CMK (cell line): ENCODE measurements at places on chromosomes 4 and X.

DNA sequence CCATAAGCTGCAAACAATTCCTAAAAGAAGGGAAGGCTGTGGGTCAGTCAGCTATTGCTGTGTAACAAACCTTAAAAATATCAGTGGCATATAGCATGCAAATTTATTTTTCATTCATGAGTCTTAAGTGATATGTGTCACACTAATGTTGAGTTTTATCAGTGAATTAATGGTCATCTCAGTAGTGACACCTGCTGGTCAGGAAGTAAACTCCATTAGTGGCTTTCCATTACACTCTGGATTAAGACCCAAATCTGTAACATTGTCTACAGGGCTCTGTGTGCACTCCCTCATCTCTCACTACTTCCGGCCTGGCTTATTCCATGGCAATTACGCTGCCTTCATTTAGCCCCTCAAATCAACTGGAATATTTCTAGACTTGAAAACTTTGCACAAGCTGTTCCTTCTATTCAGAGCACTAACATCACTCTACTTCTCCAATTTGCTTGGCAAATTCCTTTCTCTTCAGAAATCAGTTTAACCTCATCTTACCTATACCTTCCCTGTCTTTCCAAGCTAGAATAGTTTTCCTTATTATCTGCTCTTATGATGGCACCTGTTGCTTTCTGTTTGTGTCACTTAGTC is 217.3 kb upstream of the TAPT1 start:
- peak; percentile 2 for DNase-seq

GRCh38 chrX:58025979-58026378 is 115.7 kb upstream of the ZXDA start:
- peak; percentile 8 for DNase-seq

DNA sequence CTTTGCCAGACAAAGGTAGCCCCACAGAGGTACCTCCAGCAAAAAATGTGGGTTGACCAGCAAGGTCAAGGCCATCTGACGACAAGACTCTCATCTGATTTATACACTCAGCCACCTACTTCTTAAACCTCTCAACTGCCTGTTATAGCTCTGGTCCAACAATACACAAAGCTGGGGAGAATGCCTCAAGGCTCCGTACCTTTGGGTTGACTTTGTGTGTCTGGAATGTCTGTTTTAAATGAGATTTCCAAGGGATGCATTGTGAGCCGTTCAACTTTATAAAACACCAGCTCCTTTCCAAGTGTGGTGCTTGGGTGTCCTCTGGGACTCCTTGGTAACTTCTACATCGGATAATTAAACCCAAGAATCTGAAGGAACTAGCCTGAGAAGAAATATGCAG is 167.0 kb upstream of the RPL34 start:
- no peak for DNase-seq

GRCh38 chr4:158613046-158613445 is 58.6 kb downstream of the C4orf46 start:
- DNase-seq = no peak

DNA sequence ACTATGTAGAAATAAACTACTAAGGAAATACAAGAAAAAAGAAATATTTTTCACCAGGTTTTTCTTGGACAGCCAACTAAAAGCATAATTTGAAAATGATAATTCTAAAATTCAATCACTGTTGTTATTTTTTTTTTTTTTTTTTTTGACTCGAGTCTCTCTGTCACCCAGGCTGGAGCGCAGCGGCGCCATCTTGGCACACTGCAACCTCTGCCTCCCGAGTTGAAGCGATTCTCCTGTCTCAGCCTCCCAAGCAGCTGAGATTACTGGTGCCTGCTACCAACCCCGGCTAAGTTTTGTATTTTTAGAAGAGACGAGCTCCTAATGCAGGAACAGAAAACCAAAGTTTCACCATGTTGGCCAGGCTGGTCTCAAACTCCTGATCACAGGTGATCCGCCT is 122.3 kb upstream of the UGT8 start:
- no peak for DNase-seq

- DNase-seq = no peak
These were observed 1.6 kb downstream of the FAM13A start for GRCh38 chr4:89055157-89056080.

- DNase-seq = no peak
These were observed 4.8 kb downstream of the ACOX3 start for GRCh38 chr4:8435656-8436121.

DNA sequence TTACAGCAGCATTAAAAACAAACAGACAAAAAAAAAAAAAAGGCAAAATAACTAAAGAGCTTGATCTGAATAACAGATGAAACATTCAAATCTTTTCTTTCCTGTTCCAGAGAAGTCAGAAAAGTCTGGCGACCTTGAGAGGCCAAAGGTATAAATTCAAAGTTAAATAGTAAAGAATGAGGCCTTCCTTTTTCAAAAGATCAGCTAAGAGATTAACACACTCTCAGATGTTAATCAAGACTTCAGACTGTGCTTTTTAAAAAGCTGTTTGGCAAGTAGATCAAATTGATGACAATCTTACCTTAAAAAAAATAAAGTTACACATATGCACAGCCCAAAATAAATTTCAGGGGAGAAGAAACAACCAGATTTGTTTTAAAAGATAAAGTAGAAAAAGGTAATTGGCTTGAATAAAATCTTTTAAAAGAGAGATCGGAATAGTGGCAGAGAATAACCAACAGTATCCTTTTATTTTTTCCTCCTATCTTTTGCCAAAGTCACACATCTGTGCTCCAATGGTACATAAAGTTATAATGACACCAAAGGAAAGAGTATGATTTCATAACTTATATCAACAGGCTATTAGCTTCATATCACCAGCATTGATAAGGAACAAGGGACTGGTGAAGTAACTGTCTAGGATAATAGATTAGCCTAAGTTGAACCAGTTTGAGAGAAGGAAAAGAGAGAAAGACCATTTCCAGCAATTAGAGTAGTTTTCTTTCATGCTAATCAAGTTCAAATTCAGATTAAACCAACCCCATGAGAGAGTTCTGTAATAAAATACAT is 70.4 kb downstream of the METTL14 start:
- DNase-seq = no peak

- no peak for DNase-seq
These were observed 57.3 kb upstream of the USP51 start for GRCh38 chrX:55546956-55547355.

- no peak for DNase-seq
These were observed 129.5 kb downstream of the KCTD8 start for GRCh38 chr4:44319129-44319528.

DNA sequence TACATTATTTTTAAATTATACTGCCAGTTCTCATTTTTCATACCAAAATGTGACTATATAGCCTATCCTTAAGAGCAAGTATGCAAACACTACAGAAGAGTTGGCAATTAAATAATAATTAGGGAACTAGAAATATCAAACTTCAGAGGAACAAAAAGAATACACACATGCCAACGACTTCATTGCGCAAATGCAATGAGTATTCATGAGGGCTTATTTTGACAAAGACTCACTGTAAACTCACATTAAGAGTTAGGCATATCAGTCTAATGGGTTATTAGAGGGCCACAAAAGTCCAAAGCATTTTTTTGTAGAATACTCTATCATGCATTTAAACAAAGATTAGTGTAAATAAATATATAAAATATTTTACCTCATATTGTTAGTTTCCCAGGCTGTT is 31.6 kb downstream of the SLC10A7 start:
- DNase-seq = no peak

DNA sequence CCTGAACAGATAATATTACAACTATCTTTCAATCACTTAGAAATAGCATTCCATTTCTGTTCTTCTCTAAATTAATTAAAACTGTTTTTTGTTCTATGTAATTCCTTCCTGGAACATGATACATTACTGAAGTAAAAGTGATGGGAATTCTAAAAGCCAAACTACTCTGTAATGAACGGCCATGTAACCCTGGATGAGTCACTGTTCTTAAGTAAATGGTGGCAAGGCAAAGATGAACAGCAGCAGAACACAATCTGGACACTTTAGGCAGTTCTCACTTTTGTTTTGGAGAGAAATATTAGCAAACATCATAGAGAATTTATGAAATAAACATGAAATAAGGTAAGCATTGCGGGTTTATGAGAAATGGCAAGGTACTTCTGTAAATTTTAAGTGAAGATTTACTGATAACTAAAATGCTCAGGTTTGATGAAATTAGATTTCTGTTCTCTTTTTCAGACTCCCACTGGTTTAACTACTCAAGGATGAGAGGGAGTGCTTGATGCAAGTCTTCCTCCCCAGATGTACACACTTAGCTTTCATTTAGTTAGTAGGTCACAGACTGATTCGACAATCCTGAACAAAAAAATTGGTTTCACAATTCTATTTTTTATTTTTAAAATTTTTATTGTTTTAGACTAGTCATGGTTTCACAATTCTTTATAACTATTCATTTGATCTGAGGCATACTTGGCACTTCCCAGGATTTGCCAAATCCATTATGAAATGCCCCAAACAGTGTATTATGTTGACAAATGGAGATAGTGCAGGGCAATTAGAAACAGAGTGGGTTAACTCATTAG is 964 bp upstream of the GPR82 start:
- no peak for DNase-seq

- no peak for DNase-seq
These were observed 41.1 kb downstream of the MAD2L1 start for GRCh38 chr4:120025516-120025915.

GRCh38 chr4:176230836-176231235 is 35.5 kb upstream of the SPATA4 start:
- no peak for DNase-seq

DNA sequence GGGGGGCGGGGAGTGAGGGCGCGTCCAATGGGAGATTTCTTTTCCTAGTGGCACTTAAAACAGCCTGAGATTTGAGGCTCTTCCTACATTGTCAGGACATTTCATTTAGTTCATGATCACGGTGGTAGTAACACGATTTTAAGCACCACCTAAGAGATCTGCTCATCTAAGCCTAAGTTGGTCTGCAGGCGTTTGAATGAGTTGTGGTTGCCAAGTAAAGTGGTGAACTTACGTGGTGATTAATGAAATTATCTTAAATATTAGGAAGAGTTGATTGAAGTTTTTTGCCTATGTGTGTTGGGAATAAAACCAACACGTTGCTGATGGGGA is 1.1 kb downstream of the HTT start:
- DNase-seq = no peak

- no peak for DNase-seq
These were observed 202.3 kb upstream of the RASGEF1B start for GRCh38 chr4:81673961-81674360.

- no peak for DNase-seq
These were observed 25.3 kb upstream of the NAF1 start for GRCh38 chr4:163191999-163192398.

DNA sequence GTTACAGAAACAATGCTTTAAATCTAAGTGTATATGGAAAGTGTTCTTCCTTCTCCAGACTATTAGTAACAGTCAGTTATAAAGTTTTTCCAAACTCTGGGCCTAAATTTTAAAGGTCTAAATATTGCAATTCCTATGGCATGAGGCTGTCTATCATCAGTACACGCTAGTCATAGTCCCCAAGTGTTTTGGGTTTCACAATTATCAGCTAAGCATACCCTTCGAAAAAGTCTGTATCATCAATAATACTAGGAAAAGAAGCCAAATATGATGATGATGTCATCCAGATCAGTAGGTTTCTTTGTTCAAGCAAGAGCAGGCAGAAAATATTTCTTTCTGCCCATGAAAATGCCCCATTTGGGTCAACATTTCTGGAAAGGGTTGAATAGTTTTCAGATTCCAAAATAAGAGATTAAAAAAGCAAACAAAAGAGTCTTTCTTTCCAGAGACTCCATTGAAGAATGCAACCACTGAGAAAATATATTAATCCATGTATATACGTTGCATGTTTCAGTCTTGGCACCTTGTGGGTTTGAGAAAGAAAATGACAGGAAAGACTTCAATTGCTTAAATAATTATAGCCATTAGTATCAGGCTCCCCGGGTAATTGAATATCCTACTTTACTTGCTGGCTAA is 173.8 kb downstream of the CAMK2D start:
- DNase-seq = no peak
